PC-3 (cell line): ENCODE measurements at places on chromosomes 13 and 19.

- no peak for DNase-seq
Observed at GRCh38 chr19:29290853-29291252, 77.9 kb upstream of the UQCRFS1 start.

- DNase-seq, result no peak
Observed at GRCh38 chr13:40485611-40486517, 180.6 kb downstream of the FOXO1 start.

DNA sequence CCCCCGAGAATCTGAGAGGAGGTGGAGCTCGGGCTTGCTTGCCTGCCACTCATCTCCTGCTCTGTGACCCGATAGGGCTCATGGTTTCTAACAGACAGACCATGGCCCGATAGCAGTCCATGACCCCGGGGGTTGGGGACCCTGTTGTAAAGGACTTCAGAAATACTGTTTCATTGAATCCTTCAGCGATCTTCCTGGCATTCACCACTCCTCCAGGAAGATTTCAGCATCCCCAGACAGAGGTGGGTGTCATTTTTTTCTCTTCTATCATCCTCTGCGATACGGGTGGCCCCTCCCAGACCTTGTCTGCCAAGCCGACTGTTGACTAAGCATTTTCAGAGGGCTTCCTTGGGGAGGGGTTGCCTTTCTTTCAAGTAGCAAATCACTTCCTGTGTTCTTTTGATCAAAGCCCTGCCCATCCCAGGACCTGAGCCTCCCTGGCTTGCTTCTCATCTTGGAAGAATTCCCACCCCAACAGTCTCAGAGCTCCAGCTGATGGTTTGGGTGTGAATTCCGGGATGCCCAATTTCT lies 1.7 kb downstream of the MYO1F start:
- peak; percentile 49 for DNase-seq

GRCh38 chr13:23889615-23890607 lies 711 bp upstream of the MIPEP start:
- DNase-seq, result peak; percentile 21

- no peak for DNase-seq
Observed at GRCh38 chr13:22198001-22198400, 527.1 kb downstream of the FGF9 start.

DNA sequence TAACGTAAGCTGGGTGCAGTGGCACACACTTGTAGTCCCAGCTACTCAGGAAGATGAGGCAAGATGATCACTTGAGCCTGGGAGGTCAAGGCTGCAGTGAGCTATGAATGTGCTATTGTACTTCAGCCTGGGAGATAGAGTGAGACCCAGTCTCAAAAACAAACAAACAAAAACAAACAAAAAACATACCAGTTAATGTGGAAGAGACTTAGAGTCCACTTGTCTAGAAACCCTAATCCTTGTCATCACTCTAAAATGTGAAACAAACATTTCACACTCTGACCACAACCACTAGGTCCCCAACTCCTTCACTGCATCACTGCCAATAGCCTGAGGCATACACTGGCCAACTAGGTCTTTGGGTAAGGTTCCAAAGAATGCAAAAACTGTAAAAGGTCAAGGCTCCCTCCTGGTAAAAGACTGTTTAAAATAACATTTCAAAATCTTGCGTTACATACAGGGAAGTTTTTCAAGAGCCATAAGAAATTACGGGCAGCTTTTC lies 28.6 kb upstream of the CYP2B6 start:
- DNase-seq, result peak; percentile 92

DNA sequence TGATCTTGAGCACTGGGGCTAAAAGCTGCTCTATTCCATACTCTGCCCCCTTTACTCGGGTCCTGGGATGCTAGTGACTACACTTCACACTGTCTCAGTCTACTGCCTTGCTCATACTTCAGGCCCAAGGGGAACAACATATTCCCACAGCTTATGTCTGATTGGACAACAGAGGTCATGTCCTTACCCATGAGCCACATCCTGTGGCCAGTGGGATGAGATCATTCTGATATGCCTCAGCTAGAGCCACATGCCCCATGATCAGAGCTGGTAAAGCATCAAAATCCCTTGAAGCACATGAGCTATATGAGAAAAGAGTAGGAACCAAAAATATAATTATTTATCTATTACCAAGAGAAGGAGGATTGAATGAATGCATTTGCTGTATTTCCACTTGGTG lies 290.1 kb upstream of the TSHZ3 start:
- DNase-seq, result no peak

- DNase-seq, result no peak
Observed at GRCh38 chr19:52653161-52653560, 15.0 kb upstream of the ZNF83 start.

- DNase-seq, result peak; percentile 77
Observed at GRCh38 chr13:75432811-75433244, 49.1 kb downstream of the TBC1D4 start.

DNA sequence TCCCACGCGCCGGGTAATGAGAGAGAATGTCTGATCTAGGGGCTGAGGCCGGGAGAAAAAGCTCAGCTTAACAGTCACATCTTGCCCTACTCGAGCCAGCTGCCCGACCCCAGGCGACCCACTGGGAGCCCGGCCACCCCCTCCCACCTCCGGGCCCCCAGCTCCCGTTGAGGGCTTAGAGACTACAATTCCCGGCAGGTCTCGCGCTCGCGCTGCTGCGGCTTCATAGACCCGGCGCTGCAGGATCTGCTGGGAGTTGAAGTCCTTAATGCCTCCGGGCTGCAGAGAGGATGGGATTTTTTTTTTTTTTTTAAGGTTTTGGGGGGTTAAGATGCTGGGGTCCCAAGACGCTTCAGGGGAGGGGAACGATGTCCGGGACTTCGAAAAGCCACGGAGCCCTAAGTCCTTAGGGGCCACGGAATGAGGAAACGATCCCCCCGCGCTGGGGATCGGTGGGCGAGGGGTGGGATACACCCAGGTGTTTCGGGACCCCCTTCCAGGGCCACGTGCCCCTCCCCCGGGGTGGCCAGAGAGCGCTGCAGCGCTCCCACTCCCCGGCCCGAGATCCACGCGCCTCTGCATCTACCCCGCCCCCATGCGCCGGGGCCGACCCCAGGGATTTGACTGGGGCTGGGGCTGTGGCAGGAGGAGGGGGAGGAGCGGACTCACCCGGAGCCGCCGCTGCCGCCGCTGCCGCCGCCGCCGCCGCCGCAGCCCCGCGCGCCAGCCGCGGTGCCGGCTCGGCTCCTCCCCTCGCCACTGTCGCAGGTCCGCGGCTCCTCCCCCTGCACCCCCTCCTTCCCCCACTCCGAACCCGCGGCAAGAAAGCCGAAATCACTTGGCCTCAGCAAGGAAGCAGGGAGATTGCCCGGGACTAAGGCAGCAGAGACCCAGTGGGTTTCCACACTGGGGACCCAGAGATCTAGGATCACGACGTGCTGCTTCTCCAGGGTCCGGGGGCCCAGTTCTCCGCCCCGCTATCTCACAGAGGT lies at the start of gene SYT3:
Gene SYT3, minus strand, starts transcription at position 761 of the 992 bp plus-strand sequence. CDS start 2,470 bp downstream, outside the sequence.
- DNase-seq, result peak; percentile 33

GRCh38 chr19:2475018-2475701 lies 767 bp upstream of the GADD45B start:
- peak; percentile 58 for DNase-seq

- DNase-seq, result no peak
Observed at GRCh38 chr13:100521851-100522617, 66.6 kb downstream of the GGACT start.

DNA sequence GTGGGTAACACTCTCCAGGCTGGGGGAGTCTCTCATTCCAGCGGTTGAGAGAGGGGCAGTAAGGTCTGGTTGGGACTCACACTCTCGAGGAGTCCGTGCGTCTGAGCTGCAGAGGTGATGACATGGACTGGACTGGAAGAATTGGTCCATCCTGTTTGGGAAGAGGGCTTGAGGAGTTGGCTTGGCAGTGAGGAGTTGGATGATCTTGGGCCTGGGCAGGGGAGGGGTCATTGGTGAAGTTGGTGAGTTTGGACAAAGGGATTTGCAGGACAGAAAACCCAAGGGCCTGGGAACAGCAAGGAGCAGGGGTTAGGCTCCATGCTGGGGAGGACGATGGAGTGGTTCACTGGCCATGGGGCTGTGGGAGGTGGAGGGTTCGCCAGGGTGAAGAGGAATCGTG lies 3.7 kb downstream of the PPP1R37 start:
- no peak for DNase-seq

- DNase-seq, result no peak
Observed at GRCh38 chr19:57382806-57383488, 6.7 kb upstream of the ZNF548 start.

DNA sequence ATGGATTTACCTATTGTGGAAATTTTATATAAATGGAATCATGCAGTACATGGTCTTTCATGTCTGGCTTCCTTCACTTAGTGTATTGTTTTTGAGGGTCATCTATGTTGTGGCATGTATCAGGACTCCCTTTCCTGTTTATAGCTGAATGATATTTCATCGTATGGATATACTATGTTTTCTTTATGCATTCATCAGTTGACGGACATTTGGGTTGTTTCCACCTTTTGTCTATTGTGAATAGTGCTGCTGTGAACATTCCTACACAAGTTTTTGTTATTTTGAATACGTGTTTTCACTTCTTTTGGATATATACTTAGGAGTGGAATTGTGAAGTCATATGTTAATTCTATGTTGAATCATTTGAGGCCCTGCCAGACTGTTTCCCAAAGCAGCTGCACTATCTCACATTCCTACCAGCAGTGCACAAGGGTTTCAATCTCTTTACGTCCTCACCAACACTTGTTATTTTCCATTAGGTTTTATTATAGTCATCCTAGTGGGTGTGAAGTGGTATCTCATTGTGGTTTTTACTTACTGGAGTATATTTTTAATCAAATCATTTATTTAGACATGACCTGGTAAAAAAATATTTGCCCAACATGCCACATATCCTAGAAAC lies 262.7 kb downstream of the DLEU7 start:
- no peak for DNase-seq

DNA sequence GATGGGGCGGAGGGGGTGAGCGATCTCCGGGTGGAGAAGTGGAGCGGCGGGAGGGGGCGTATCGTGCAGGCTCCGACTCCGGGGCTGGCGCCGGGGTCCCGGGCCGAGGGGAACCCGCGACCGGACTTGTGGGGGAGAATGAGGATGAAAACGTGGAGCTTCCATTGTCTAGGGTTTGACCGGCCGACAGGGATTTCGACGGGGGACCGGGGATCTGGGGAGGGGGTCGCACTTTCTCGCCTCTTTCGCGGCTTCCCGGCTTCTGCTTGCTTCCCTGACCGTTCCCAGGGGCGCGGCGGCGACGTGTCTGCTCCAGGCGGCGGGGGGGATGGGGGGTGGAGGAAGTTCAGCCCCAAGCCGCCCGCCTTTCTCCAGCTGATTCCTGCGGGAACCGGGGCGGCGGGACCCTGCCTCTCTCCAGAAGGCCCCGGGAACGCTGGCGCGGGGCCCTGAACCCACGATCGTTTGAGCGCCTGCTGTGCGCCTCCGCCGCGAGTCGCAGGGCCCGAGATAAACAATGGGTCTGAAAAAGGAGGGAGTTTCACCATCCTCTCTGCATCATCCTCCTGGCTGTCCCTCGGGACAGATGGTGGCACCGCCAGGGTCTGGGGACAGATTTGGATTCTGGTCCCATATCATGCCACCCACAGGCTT lies 790 bp downstream of the TPM4 start:
- no peak for DNase-seq

DNA sequence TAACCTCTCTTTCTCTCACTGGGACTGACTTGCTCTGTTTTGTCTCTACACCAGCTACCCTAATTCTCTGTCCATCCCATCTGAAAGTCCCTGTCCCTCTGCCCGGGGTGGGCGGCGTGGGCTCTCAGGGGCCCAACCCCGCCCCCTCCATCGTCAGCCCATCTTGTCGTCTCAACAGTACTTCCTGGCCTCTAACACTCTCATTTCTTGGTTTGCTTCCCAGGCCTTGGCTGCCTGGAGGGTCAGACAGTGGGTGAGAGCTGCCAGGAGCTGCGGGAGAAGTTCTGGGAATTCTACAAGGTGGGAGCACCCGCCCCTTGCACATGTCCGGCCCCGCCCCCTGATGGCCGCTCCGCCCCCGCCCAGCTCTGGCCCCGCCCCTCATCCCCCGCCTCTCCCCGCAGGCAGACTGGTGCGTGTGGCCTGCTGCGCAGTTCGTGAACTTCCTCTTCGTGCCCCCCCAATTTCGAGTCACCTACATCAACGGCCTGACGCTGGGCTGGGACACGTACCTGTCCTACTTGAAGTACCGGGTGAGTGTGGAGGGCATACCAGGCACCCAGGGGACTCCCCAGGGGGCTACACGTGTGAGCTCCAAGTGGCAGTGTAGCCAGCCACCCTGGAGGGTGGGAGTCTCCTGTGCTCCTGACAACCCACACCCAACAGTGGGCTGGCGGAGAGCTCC lies 1.7 kb downstream of the MPV17L2 start:
- DNase-seq, result peak; percentile 33

- peak; percentile 8 for DNase-seq
Observed at GRCh38 chr19:56689198-56689597, 17.6 kb upstream of the ZNF835 start.

- DNase-seq, result no peak
Observed at GRCh38 chr13:114110091-114110829, 22.2 kb downstream of the RASA3 start.

DNA sequence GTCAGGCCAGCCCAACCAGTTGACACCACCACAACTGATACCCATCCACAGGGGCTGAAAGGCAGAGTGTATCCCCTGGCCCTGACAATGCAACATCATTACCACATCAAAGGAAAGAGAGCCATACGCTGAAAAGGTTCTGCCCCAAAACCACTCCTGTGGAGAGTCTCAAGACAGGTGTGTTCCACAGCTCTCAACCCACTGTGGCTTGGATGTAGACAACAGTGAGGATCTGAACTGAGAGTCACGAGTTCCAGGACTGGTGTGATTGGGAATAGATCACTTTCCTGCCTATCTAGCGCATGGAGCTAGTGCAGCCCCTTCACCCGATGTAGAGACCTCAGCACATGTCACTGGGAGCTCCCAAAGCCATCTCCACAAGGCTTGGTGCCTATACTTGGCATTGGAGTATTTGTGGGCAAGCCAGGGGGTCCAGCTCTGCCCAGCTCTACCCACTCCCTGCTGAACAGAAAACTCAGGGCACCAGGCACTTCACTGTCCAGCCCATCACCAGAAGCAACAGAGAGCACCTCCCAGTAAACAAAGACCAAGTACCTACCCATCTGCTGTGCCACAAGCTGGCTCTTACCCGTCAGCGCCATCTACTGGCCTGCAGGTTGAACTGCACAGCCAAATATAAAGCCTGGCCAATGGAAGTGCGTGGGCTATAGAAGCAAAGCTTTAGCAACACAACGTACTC lies 579.5 kb downstream of the UQCRFS1 start:
- peak; percentile 3 for DNase-seq

GRCh38 chr13:98476538-98476966 lies 100.4 kb downstream of the STK24 start:
- peak; percentile 82 for DNase-seq

- no peak for DNase-seq
Observed at GRCh38 chr13:31556376-31556775, 182.9 kb upstream of the RXFP2 start.

- DNase-seq, result no peak
Observed at GRCh38 chr13:31476266-31476665, 263.1 kb upstream of the RXFP2 start.
